ENCODE measurements at places on chromosomes 5 and 9.

- DNase-seq: no peak
Measured at GRCh38 chr5:126970517-126971017, 59.8 kb downstream of the MARCHF3 start.

DNA sequence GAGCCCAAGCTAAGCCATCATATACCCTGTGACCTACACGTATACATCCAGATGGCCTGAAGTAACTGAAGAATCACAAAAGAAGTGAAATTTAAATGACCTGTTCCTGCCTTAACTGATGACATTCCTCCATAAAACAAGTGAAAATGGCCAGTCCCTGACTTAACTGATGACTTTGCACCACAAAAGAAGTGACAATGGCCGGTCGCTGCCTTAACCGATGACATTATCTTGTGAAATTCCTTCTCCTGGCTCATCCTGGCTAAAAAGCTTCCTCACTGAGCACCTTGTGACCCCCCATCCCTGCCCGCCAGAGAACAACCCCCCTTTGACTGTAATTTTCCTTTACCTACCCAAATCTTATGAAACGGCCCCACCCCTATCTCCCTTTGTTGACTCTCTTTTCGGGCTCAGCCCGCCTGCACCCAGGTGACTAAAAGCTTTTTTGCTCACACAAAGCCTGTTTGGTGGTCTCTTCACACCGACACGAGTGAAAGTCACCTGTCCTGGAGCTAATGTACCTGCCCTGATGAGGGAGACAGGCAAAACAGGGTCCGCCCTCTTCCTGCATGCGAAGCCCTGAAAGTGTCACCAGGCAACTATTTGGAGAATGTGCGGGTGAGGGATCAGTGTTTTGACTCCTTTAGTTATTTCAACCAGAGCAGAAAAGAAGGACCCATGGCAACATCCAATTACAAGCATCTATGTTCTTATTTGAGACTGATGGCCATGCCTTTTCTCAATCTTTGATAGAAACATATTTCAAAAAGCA, 266.1 kb downstream of the SMARCA2 start:
- DNase-seq: no peak

DNA sequence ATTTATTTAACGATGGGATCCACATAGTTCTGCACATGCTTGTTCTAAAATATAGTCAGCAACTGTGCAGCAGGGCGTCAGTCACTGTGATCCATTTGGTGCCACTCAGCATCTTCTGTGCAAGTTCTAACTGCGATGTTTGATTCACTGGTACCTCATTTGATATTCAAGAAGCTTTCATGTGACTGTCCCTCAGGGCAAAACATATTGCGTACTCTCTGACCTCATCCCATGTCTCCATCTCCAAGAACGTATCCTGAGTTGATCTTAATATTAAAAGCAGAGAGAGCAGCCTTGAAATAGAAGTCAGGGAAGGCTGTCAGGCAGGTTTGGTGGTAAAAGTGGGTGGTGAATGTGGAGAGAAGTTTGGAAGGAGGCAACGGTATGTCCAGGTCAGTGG, 116.5 kb upstream of the ATP10B start:
- DNase-seq: no peak

- DNase-seq: no peak
Measured at GRCh38 chr5:112691758-112692157, 45.9 kb upstream of the APC start.

DNA sequence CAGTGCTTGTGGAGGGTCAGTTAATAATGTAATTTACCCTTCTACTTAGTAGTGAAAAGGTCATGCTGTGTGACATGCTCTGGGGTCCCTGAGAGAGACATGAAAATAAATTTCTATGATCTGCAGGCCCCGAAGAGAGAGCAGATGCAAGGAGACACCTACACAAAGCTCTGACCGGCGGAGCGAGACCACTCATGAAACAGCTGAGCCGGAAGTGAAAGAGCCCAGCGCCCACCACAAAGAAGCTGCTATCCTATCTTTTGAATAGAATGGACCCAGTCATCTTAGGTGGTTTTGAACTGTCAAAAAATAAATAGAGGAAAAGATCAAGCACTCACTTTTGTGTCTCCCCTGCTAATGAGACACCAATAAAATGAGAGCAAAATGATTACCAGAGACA, 190.0 kb downstream of the MED10 start:
- no peak for DNase-seq

DNA sequence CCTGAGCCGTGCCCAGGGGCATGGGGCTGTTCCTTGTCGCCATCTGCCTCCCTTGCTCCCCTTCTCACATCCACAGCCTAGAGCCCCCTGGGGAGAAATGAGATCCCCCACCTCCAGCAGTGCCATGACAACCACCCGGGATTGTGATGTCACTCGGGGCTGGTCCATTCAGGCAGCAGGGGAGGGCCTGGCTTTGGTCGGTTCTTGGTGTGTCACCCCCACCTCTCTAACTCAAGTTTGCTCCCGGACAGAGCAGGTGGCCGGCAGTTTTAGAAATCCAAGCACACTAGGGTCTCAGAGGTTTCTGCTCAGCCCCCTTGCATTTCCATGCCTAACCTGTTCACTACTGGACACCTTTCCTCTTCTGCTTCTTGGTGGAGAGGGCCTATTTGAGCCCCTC, at the start of gene ACTL7B:
TSS of gene ACTL7B (minus strand) at position 99 of the 400 bp plus-strand sequence. CDS start at position 43, 56 bp downstream.
- DNase-seq: no peak

Data from activated naive CD4-positive, alpha-beta T cell treated with anti-CD3 and anti-CD28 coated beads, Interleukin-2, amount 50 U/mL, for 16 hours (primary cell).